ENCODE measurements at places on chromosomes 5 and 9. TPM values are rescaled to one million over a fixed set of nuclear protein-coding genes. Genes with fewer than 3 reads are reported as not detected.

Gene NUTM2G
- not detected for total RNA-seq

Gene FOXD4L3
- total RNA-seq, result not detected

Gene SHISAL2B
- not detected for total RNA-seq

Gene LCN10
- not detected for total RNA-seq

Gene BTNL9
- 2.9 TPM for total RNA-seq

Gene PCDHB5
- 7.3 TPM for total RNA-seq

Gene HAND1
- total RNA-seq, result not detected

GRCh38 chr5:176438959-176439757 is 9.0 kb upstream of the FAF2 start:
- no peak for DNase-seq

DNA sequence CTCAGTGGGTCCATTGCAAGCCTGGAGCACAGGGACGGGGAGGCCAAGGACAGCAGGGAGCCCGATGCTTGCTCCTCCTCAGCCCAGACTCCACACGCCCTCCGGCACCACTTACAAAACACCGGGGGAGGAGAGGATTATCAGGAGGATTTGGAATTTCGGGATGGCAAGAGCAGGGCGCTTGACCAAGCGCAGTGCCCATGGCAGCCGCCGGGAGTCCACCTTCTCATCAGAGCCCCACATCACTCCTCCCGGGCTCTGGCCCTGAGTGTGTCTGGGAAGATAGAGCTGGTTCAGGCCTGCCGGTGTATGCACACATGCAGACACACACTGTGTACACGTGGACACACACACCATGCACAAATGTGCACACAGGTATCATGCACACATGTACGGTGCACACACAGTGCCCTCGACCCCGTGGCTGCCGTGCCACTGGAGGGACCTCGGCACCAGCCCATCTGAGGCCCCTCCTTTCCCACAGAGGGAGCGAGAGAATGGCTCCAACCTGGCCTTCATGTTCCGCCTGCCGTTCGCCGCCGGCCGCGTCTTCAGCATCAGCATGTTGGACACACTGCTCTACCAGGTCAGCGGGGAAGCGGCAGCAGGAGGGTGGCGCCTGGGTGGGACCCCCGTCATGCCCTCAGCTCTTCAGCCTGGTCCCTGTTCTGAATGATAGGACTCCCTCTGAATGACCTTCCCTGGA is 81.7 kb downstream of the KCNT1 start:
- no peak for DNase-seq

- DNase-seq, result no peak
Observed at GRCh38 chr5:122788996-122789395, 14.1 kb downstream of the SNX2 start.

DNA sequence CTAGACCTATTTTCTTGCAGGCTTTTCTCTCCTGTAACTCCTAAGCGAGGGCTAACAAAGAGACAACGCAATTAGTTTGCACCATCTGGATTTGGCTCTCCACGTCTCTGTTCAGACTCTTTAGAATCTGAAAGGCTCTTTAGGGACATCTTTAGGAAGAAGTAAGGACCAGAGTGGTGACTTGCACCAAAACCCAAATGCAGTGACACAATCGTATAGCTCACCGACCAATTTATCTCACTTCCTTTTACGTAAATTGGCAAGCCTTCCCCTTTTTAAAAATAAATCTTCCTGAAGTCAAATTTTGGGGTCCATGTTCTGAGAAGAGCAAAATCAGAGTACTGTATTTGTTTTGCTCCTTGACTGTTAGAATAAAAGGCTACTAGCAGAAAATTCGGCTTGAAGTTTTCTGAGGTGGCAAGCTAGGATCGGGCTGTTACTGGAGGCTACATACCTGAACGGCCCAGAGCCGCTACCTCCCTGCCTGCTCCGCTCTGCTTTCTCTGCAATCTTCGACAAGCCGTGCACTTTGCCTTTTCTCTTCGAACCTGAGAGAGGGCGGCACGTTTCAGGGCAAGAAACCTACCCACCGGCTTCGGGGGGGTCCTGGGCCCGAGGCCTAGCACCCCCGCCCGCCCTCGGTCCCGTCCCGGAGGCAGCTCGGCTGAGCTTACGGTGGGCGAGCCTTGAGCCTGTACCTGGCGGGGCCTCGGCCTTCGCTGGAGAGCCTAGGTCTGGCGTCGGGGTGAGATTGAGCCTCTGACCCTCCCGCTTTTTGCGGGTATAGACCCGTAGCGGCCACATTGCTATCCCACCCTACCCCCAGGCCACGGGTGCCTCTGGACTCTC is 537 bp downstream of the MEIKIN start:
- no peak for DNase-seq

DNA sequence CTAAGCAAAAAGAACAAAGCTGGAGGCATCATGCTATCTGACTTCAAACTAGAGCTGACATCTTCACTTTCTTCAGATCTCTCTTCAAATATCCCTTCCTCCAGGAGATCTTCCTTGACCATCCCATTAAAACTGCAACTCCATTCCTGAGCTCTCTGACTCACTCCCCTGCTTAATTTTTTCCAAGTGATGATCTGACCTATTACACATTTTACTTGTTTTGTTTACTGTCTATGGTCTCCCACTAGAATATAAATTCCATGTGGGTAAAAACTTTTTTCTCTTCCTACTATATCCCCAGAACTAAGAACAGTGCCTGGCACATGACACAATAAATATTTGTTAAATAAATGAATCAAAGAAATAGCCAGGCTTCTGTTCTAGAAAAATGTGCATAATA is 87.5 kb downstream of the SLIT3 start:
- DNase-seq, result no peak

DNA sequence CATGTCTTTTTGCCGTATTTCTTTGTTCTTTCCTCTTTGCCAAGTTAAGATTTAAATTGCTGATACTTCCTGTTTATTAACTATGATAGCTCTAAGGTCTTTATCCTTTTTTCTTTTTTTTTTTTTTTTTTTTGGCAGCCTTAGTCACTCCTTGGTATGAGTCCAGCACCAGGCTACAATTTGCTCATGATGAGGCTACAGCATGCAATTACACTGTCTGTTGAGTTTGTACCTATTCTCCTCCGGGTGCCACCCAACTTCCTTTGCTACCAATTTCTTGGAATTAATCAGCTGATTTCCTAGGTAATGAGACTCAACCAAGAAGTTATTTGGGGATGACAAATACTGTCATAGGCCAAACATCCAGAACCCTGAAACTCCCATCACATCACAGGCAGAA is 25.5 kb downstream of the ACTL7B start:
- no peak for DNase-seq

- DNase-seq, result no peak
Observed at GRCh38 chr5:95149387-95149786, 135.5 kb downstream of the MCTP1 start.

DNA sequence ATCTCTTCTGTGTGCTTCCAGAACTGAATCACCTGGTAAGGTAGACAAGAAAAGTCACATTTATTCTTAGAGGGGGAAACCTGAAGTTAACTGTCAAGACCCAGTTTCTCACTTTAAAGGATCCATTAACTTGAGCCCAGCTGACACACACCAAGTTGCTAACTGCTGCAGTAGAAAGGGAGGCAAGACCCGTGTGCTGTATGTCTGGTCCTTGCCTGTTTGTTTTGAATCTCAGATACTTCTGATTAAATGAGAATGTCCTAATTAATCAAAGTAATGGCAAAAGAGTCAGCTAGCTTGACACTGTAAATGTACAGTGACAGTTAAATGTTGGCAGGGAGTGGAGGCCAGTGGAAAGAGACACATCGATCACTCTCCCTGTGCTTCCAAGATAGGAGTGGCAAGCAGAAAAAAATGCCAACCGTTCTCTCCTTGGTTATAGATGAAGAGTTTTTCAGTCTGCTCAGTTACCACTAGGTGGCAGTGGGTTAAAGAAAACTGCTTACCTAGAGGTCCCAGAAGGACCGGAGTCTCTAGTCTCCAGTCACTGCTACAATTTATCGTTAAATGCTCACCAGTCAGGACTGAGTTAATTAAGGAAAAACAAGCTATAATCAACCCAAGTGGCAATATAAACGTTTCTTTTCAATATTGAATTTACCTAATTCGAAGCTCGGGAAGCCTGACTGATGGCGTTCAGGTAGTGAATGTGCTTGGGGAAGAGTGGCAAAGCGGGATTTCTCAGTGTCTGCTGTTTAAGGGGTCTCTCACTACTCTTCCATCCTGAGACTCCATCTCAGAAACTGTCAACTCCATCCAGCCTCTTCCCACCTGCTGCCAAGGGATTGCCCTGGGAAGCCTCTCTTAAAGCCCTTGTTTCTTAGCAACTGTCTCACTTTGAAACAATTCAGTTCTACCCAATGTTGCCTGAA is 18.4 kb downstream of the LSM11 start:
- DNase-seq, result no peak

- no peak for DNase-seq
Observed at GRCh38 chr9:3292311-3292710, 233.5 kb downstream of the RFX3 start.

- DNase-seq, result no peak
Observed at GRCh38 chr5:158483281-158483860, 616.3 kb downstream of the EBF1 start.

DNA sequence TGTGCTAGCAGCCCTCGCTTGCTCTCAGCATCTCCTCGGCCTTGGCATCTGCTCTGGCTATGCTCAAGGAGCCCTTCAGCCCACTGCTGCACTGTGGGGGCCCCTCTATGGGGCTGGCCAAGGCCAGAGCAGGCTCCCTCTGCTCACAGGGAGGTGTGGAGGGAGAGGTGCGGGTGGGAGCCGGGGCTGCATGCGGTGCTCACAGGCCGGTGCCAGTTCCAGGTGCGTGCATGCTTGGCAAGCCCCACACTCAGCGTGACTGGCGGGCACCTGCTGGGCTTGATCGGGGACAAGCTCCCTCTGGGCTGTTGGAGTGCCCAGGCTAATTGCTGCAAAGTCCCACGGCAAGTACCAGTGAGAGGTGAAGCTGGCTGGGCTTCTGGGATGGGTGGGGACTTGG is 170.5 kb downstream of the TRIM36 start:
- no peak for DNase-seq

GRCh38 chr9:16459421-16460148 is 410.9 kb downstream of the BNC2 start:
- DNase-seq, result no peak

DNA sequence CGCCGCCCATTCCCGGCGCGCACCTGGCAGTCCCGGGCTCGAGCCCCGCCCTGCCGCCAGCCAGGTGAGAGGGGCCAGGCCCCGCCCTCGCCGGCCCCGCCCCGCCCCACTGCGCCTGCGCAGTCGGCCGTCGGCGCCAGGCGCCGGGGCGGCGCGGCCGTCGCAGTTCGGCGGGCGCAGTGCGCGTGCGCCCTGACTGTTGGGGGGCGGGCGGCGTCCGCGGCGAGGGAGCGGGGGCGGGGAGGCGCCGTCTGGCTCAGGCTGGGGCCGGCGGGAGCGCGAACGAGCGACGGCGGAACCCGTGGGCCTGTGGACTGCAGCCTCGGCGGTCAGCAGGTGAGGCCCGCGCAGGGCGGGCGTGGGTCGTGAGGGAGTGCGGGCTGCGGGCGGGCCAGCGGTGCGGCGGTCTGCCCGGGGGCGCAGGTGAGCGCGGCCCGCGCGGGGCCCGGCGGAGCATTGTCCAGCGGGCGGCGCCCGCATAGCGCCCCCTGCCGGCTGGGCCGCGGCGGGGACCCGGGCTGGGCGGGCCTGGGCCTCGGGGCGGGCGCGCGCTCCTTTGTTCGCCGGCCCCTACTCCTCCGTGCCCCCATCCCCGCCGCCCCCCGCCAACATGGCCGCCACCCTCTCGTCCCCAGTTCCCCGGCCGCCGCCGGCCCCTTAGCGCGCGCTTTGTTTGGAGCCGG is at the start of gene SPIN1:
Gene SPIN1, plus strand, starts transcription at position 242 of the 683 bp plus-strand sequence. CDS start 38,096 bp downstream, outside the sequence.
- DNase-seq, result peak; percentile 93

DNA sequence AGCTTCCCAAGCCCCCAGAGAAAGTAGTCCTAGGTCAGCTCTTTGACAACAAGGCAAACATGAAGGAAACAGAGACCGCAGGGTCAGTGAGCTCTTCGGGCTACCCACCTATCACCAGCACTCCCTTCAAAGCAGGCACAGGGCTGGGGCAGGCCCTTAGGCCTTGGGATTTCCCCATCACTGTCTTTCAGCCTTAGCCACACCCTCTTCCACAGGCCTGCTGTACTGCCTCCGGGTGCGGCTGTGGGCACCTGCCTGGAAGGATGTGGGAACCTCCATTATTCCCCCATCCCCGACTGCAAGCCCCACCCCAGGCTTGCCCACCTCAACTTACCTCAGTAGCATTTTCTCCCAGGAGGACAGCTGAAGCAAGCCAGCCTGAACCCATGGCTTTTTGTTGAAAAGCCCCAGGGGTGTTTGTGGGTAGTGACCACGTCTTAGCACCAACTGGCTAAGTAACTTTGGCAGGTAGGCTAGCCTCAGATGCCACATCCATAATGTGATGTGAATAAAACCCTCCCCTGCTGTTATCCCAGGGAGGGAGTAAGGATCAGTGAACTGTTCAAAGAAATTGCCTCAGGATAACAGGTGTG is 100.2 kb downstream of the PIK3R1 start:
- DNase-seq, result no peak

DNA sequence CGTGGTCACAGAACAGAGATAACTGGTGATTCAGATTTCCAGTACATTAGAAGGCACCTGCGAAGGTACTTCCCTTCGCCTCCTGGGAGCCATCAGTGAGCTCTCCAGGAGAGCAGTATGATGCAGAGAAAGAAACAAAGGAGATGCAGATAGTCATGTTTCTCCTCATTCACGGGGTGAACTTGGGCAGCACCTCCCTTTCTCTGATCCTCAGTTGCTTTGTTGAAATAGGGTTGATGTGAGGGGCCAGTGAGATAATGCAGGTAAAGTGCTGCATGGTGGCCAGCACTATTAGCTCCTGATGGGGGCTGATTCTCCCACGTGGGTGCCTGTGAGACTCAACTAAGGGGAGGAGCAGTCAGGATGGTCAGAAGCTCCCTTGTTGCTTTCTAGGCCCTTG is 46.6 kb upstream of the ZNF169 start:
- DNase-seq, result no peak

DNA sequence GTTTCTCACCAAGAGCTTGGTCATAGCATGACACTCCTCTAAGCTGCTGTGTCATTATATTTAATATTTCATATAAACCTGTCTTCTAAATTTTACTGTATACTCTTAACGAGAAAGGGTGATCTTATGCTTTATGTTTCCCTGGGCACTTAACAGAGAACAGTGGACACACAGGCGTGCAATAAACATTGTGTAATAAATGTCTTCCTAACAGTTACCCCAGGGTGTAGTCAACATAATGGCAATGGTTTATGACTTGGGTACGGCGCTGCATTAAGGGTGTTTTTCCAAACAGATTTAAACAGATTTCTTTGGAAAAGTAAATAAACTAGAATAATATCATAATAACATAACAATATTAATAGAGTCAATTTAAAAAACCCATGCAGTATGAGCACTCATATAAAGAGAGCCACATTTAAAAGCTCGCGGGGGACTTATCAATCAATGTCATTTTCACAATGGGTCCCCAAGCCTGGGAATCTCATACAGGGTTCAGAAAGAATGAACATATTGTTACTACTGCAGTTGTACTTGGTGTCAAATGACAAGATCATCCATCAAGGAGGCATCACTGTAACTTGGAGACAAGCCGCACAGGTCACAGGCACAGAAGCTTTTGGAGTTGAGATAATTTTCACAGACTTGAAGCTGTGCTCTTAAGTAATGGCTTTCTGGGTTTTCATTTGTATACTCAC is 376.4 kb downstream of the CTNND2 start:
- DNase-seq, result no peak

- no peak for DNase-seq
Observed at GRCh38 chr5:140115186-140115500, 1.2 kb downstream of the PURA start.

- no peak for DNase-seq
Observed at GRCh38 chr5:168076561-168076991, 214.9 kb upstream of the WWC1 start.

GRCh38 chr9:134410071-134410834 is 84.0 kb downstream of the RXRA start:
- DNase-seq, result no peak
